ENCODE measurements at places on chromosomes 4 and X.

DNA sequence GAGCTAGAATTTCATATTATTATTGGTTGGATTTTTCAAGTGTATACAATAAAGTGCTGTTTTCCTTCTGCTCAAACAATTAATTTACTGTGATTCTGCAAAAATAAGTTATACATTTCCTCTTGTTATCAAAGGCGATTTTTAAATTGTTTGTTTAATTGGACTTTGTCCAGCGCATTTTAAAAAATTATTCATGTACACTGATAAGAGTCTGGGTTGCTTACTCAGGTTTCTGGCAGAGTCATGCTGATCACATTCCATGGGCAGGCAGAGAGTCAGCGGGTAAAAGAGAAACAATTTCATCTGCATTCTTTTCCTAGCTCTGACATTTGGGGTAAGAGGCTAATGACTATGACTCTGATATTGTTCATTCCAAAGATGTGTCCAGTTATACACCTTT lies 8.9 kb downstream of the FAT4 start:
- DNase-seq, result no peak

DNA sequence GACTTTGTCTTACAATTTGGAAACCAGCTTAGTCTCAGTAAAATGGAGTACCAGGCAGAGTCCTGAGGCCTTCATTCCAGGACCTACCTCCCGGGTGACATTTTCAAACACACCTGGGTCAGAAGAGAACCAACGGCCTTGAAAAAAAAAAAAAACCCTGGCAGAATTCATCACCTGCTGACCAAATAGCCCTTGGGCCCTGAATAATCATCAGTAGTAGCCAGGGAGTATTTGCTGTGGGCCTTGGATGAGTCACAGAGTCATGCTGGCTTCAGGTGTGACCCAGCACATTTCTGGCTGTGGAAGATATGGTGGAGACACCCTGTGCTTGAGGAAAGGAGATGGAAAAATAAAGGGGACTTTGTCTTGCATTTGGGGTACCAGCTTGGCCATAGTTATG lies 92.2 kb downstream of the LPAR4 start:
- DNase-seq, result no peak

- DNase-seq, result no peak
Observed at GRCh38 chr4:148787831-148788477, 345.7 kb upstream of the NR3C2 start.

- no peak for DNase-seq
Observed at GRCh38 chr4:168451331-168451730, 29.0 kb downstream of the DDX60L start.

DNA sequence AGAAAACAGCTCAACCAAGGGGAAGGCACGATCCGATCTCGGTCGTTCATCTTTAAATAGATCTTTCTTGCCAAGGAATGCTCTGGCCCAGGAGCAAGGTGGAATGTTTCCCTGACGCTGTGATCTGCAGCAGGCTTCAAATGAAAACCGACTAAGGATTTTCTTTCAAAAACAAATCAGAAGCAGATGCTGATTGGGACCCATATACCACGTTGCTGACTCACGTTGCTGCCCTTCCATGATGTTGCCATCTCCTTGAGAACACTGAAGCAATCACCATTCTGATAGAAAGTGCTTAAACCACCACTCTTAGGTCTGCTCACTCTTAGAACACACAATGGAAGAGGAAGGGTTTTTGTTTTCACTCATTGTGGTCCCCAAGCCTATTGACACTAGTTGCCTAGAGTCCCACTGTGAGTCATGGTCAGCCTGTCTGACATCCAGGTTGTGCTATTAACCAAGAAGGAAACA lies 26.1 kb downstream of the LAMTOR3 start:
- DNase-seq, result no peak

GRCh38 chr4:173934201-173934600 lies 349.3 kb downstream of the FBXO8 start:
- DNase-seq, result no peak

- DNase-seq, result peak; percentile 55
Observed at GRCh38 chr4:165716472-165716871, 156.6 kb upstream of the TLL1 start.

- DNase-seq, result peak; percentile 48
Observed at GRCh38 chrX:17635231-17635630, 102.1 kb upstream of the SCML1 start.

- peak; percentile 76 for DNase-seq
Observed at GRCh38 chr4:7103607-7104365, 35.9 kb upstream of the GRPEL1 start.

GRCh38 chrX:110026099-110026844 lies 23.4 kb downstream of the TMEM164 start:
- no peak for DNase-seq

DNA sequence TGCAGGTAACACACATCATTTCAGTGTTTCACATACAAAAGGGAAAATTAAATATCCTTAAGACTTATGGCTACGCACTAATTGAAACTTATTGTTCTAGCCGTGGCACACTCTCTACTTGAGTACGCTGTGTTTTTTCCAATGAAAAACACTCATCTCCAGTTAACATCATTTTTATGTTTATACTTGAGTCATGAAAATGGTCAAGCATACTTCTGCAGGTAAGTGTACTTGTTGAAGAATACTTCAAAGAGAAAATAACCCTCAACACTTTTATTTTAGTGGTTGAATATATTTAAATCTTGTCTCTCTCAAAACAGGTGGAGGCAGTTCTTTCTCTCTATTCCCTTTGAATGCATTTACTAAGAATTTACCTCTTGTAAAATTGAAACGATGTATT lies 538.7 kb upstream of the PCDH7 start:
- DNase-seq, result no peak

DNA sequence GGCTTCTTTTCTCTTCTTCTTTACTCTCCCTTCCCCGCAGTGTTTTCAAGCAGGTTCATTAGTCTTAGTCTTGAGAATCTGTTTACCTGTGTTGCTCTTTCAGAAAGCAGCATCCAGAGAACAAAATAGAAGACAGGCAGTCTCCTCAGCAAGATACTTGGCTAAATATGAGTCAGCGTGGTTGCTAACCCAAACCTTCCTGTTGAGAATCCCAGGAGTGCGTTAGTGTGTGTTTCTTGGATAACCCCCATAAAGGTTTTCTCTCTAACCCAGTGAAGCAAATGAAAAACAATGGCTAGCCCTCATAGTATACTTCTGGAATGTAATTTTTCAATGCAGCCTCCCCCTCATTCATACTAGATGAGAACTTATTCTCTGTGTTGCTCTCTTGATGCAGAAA lies 41.1 kb downstream of the BMPR1B start:
- no peak for DNase-seq

- DNase-seq, result no peak
Observed at GRCh38 chrX:101605146-101605545, 12.7 kb downstream of the ARMCX6 start.

DNA sequence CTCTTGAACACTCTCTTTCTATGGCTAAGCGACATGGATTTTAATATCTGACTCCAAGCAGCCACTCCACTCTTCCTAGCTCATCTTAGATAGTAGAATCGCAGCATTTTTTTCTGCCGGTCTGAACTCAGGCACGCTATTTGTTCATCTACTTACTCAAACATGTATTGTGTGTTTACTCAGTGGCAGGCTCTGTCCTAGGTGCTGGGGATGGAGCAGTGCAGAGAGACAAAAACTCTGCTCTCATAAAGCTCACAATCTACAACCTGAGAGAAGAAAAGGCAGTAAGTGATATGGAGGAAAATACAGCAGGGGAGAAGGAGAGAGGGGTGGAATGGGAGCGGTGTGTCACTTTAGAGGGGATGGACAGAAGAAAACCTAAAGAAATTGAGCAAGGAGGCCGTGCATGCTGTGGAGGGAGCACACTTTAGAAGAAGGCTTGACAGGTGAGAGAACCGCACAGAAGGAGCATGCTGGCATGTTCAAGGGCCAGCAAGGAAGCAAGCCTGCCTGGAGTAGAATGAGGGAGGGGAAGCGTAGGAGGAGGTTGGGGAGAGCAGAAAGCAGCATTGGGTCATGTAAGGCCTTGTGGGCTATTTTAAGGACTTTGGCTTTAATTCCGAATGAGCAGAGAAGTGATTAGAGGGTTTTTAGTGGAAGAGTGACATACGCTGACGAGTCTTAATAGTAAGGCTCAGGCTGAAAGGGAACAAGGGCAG lies 132.0 kb downstream of the ANK2 start:
- no peak for DNase-seq

DNA sequence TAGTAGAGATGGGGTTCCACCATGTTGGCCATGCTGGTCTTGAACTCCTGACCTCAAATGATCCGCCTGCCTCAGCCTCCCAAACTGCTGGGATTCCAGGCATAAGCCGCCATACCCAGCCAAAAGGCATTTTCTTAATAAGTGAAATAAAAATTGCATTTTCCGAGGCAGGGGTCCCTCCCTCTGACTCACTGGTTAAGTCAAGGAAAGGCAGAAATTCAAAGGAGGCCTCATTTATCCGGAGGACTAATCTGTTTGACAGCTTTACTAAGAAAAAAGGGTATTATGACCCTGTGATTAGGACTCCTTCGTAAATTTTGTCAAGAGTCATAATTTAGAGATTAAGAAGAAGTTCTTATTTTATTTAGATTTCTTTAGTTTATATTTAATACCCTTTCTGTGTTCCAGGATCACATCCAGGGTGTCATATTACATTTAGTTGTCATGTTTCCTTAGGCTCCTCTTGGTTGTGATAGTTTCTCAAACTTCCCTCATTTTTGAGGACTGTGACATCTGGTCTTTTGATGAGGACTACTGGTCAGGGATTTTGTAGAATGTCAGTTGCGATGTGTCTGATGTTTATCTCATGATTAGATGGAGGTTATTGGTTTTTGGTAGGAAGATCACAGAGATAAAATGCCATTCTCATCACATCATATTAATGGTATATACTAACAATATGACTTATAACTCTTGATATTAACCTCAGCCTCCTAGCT lies 753.7 kb upstream of the AMOT start:
- DNase-seq, result no peak

- DNase-seq, result no peak
Observed at GRCh38 chr4:88058295-88058694, 50.9 kb downstream of the PKD2 start.

DNA sequence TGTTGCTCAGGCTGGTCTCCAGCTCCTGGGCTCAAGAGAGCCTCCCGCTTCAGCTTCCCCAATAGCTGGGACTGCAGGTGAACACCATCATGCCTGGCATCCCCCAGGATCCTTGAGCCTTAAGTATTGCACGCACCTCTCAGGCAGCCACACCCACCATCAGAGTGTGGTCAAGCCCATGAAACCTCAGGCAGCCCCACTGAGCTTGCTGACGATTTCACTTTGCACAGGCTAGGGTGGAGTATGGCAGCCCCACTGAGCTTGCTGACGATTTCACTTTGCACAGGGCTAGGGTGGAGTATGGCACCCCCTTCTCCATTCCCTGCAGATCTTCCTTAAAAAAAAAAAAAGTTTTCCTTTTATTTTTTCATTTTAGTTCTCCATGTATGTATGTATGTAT lies 57.2 kb downstream of the RHOXF2B start:
- no peak for DNase-seq

- DNase-seq, result no peak
Observed at GRCh38 chr4:132619968-132620367, 529.1 kb upstream of the PCDH10 start.

- DNase-seq, result no peak
Observed at GRCh38 chr4:80678413-80678812, 342.9 kb downstream of the CFAP299 start.

DNA sequence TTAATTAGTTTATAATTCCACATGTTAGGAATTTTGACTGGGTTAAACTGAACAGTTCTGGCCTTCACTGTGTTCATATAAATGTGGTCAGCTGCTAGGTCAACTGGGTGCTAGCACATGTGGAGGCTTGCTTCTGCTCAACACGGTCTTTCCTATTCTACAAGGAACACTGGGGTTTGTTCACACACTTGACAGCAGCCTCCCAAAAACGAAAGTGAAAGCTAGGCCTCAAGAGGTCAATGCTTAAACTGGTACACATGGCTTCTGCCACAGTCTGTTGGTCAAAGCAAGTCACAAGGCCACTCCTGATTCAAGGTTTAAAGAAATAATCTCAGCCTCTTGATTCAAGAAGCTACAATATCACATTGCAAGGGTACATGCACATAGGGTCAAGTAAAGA lies 126.5 kb downstream of the QDPR start:
- DNase-seq, result no peak

- peak; percentile 35 for DNase-seq
Observed at GRCh38 chr4:74364652-74365491, at the start of gene EREG. EREG (plus strand) TSS chr4:74365145; CDS start chr4:74365309, 164 bp downstream.

- DNase-seq, result no peak
Observed at GRCh38 chr4:76584241-76585152, 149.5 kb downstream of the SHROOM3 start.

- DNase-seq, result no peak
Observed at GRCh38 chr4:128060121-128060698, 902 bp upstream of the LARP1B start.

DNA sequence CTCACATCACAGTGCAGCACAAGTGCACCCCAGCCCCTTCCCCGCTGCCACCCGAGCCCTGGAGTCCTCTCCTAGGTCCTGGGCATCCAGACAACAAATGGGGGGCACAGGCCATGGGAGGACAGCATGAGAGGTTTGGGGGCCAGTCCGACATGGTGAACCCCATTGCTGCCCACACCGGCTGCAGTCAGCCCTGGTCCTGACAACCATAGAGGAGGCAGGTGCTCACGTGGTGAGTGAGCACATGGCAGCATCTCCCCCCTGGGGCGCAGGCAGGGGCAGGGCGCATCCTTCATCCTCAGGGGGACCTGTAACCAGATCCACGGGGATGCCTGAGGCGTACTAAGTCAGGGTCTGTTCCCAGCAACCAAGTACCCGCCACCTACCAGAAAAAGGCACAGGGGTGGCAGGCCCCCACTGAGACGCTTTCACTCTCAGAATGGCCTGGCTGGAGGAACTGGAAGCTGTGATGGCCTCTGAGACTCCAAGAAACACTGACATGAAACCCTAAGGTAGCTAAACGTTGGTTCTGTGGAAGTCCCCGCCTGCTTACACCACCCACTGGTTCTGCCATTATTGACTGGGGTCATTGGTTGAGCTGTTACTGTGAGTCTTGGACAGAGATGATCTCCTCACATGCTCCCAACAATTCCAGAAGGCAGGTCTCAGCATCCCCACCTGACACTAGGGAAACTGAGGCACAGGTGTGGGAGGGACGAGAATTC lies 6.5 kb downstream of the ZFYVE28 start:
- no peak for DNase-seq

DNA sequence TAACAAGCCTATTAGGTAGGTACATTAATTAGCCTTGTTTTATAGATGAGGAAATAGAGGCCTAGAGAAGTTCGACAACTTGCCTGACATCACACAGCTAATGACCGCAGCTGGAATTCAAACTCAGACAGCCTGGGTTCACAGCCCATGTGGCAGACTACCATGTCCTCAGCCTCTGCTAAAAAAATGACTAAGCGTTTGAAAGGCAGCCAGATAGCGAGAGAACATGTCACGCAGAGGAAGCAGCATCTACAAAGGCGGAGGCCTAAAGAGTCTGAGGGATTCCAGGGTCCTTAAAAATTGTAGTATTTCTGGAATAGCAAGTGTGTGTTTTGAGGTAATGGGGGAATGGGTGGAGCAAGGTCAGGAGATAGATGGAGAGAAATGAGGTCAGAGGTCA lies 33.2 kb upstream of the BMP15 start:
- no peak for DNase-seq

GRCh38 chrX:122218666-122219065 lies 965.4 kb upstream of the GRIA3 start:
- no peak for DNase-seq
